ENCODE measurements at places on chromosomes 6 and 20.

DNA sequence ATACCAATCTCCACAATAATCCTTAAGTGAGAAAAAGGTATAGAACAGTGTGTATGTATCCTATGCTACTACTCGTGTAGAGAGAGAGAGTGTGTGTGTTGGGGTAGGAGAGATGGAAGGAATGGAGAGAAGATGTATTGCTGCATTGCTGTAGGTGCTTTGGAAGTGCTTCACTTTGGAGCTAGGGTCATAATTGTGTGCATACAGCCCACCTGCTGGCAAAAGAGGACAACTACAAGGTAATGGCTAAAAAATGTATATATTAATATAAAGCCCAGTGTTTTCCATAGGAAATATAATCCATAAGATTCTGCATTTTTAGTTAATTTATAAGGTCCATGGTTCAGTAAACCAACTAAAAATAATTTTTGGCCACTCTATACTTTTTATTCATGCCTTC lies 36.1 kb downstream of the SERAC1 start:
- DNase-seq: no peak

GRCh38 chr20:48287021-48287494 lies 501.8 kb upstream of the SULF2 start:
- DNase-seq: no peak

DNA sequence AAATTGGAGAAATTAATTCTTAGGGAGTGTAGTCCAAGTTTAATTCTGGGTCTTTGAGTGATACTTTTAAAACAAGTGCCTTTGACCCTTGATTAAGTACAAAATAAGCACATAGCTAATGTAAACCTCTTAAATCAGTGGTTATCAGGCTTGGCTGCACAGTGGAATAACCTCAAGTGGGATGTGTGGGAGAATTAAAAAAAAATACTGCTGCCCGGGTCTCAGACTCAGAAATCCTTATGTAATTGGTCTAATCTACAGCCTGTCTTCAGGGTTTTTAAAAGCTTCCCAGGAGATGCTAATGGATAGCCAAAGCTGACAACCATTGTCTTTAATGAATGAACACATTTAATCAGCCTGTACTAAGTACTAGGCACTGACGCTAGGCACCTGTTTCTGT lies 28.5 kb upstream of the TMEM14A start:
- DNase-seq: no peak

- no peak for DNase-seq
These were observed 39.2 kb upstream of the TPD52L1 start for GRCh38 chr6:125114248-125114858.

DNA sequence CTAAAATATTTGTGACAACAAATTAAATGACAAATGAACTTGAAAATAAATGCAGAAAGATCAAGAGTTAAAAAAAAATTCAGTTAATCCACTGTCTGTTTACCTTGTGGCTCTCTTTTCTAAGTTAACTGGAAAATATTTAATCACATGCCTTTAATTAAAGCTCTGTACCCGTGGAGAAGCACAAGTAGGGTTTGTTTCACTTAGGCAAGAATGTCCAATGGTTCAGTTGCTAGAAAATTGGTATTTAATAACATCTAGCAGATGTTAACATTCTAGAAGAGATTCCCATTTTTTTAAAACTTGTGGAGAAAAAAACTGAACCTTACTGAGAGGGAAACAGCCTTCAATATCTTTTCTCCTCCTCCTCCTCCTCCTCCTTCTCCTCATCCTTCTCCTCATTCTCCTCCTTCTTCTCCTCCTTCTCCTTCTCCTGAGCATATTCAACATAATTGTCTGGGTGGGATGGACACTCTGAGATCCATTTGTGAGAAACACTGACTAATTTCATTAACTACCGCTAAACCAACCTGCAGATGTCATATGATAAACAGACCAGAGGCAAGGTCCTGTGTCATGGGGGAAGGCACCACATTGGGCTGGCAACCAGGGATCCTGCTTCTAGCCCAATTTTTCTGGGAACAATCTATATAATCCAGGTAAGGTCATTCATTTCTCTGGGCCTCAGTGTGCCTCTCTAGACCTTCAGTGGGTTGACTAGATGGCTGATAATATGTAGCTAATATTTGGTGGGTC lies 44.1 kb upstream of the AKIRIN2 start:
- DNase-seq: no peak
